ENCODE measurements at places on chromosomes 5 and 9.

- no peak for DNase-seq
Observed at GRCh38 chr5:134877159-134877558, 3.0 kb downstream of the TXNDC15 start.

- no peak for DNase-seq
Observed at GRCh38 chr5:71475788-71476384, 20.4 kb downstream of the BDP1 start.

- no peak for DNase-seq
Observed at GRCh38 chr9:101097210-101097609, 68.7 kb downstream of the PLPPR1 start.

DNA sequence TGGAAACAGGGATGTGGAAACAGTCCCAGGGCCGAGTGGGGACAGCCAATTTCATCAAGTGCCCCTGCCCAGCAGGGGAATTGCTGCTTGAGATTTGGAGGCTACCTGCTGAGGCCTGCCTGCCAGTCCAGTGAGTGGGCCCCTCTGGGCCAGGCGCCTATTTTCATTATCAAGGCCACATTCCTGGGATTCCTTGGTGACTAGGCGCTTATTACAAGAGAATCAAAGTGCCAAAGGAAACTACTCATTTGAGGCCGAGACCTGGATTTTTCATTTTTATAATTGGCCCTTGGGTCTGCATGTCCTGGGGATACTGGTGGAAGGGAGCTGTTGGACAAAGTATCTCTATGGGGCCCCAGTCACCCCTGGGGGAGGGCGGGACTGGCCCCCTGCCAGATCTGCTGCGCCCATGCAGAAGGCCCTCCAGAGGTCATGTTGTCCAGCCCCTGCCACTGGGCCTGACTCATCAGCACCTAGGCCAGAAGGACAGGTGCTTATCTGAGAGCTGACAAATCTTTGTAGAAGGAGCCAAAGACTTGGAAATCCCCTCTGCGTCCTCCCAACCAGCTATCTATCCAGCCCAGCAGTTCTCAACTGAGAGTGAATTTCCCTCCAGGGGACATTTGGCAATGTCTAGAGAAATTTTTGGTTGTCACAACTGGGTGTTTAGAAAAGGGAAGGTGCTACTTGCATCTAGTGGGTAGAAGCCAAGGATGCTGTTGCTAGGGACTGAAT is 45.6 kb downstream of the FOXI1 start:
- DNase-seq = no peak

DNA sequence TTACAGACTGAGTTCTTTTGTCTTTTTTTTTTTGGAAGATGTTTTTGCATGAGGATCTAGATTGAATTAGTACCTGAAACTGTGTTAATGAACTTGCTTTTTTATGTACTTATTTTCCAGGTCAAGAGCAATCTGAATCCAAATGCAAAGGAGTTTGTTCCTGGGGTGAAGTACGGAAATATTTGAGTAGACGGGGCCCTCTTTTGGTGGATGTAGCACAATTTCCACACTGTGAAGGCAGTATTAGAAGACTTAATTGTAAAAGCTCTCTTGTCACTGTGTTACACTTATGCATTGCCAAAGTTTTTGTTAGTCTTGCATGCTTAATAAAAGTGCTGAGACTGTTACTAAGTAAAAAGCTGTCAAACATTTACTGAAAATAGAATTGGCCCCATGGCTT is 14.5 kb downstream of the SLC23A1 start:
- DNase-seq = no peak

GRCh38 chr5:173917788-173918786 is 29.9 kb downstream of the CPEB4 start:
- no peak for DNase-seq

- DNase-seq = no peak
Observed at GRCh38 chr5:139488260-139488659, 5.7 kb upstream of the STING1 start.

DNA sequence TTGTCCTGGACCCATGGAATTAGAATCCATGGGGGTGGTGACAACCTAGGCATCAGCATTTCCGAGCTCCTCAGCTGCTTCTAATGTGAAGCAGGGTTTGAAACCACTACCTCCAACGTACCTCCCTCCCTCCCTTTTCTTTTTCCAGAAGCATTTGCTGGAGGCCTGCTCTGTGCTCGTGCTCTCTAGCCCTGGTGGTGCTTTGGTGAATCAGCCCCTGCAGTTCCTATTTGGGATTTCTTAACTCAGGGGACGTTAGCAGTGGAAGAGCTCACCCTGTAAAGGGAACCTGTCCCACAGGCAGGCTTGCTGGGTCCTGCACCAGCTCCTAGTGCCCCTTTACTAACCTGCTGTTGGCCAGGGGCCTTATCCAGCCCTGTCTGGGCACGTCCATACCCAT is 55.0 kb downstream of the NSG2 start:
- DNase-seq = no peak

- no peak for DNase-seq
Observed at GRCh38 chr5:55096861-55097260, 5.6 kb upstream of the GZMA start.

DNA sequence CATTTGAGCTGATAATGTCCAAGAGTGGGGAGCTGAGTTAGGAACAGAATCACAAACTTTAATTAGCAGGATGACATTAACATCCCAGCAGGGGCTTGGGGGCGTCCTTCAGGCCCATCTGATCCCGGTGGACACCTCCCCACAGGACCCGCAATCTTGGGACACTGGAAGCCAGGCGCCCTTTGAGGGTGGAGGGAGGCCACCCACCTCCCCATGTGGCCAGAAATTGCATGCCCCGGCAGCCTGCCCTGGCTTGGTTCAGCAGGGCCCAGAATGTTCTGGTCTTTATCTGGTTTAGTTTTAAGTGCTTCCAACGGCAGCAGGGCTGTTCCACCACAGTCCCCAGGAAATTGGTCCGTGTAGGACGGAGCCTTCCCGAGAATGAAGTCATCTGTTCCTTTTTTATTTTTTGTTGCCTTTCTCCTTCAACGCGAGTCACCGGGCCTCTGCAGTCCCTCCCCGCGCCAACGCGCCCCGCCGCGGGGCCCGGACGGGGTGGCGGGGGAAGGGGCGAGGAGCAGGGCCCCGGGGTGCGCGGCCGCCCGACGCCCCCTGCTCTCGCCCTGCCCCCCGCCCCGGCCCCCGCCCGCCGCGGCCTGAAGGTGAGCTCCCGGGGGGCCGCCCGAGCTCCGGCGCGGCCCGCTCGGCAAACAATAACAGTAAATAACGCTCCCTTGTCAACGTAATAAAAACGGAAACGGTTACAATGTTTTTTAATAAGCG is 207.9 kb downstream of the C9orf50 start:
- DNase-seq = peak; percentile 16

- no peak for DNase-seq
Observed at GRCh38 chr5:44774279-44774880, 34.4 kb upstream of the MRPS30 start.

GRCh38 chr9:94882966-94883641 is 156.6 kb downstream of the AOPEP start:
- DNase-seq = no peak

- DNase-seq = no peak
Observed at GRCh38 chr9:127828262-127829031, 25.8 kb downstream of the FPGS start.

DNA sequence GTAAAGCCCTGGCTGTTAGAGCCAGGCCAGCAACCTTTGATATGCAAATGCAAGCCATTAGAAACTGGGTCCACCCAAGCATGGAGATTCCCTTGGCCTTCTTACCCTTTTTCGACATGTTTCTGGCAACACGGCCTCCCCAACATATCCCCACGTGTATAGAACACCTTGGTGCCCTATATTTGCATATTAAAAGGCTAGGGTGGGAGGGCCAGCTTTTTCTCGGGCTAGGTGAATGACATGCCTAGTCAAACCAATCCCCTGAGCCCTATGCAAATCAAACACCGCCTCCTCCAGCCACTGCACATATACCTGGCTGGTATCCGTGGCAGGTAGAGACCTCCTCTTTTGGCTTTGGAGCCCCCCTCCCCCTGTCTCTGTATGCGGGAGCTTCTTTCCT is 55.6 kb upstream of the ZFR start:
- DNase-seq = no peak

GRCh38 chr9:129202613-129203555 is 24.8 kb upstream of the IER5L start:
- DNase-seq = peak; percentile 79

GRCh38 chr5:17228821-17229291 is 11.4 kb downstream of the BASP1 start:
- DNase-seq = no peak

DNA sequence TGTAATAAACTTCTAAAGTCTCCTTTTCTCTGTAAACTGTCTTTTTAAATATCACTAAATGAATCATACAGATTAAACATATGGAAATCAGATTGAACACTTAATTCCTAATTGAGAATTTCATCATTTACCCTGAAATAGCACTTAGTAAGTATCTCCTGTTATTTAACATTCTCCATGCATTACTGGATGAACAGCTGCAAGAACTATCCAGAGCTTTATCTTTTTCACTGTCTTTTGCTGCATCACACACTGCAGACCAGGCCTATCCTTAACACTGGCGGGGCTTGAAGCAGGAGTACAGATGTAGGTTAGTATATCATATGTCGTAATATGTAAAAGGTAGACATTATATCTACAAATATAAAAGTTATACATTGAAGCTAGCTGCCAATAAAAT is 108.7 kb upstream of the EFNA5 start:
- DNase-seq = no peak

DNA sequence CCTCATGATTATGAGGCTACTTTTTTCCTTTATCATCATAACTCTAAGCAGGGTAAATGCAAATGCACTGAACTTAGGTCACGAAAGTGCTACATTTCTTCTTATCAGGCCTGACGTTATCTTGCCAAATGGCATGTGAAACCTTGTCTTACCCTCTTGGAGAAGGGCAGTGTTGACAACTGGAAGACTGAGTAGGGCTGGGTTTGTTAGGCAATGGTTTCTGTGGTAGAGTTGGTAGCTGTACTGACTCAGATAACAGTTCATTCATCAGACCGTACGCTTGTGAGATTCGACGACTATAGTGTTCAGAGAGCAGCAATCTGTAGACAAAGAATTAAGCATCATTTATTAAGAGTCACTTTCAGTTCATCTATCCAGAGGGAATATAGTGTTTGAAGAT is 127.7 kb downstream of the CPLANE1 start:
- DNase-seq = no peak
